Foreskin keratinocyte (primary cell): ENCODE measurements at places on chromosomes 12 and 14.

GRCh38 chr12:131251336-131252101 is 297.8 kb downstream of the ADGRD1 start:
- DNase-seq, result no peak

GRCh38 chr12:57164966-57165625 is 17.7 kb upstream of the LRP1-AS start:
- DNase-seq, result no peak

DNA sequence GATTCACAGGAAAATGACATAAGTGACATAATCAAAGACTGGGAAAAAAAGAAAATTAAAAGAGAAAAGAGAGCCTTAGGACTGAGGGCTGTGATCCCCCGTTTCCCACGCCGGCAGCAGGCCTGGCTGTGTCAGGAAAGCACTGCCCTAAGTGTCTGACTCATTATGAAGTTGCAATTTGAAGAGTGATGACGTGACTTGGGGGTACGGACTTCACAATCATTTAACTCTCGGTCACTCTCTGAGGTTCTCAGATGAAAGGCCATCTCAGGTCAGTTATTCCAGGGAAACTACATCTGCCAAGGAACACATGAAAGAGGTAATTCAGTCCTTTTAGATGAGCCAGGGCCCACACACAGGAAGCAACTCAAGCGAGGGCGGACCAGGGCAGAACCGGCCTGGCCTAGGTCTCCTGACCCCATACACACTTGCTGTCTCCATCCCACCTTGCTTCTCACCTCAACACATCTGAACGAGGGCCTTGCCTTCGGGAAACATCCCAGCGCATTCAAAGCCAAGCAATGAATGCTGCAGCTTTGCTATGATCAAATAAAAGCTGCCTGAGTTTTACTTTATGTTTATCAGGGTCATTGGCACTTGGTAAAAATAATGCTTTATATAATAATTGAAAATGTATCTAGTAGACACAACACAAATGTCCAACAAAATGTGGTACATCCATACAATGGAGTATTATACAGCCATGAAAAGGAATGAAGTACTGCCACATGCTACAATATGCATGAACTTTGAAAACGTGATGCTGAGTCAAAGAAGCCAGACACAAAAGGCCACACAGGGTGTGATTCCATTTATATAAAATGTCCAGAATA is 2.7 kb downstream of the SSH1 start:
- DNase-seq, result peak; percentile 92

GRCh38 chr12:19778172-19778571 is 338.9 kb downstream of the AEBP2 start:
- peak; percentile 10 for DNase-seq
